ENCODE measurements at places on chromosomes 5 and 9.

DNA sequence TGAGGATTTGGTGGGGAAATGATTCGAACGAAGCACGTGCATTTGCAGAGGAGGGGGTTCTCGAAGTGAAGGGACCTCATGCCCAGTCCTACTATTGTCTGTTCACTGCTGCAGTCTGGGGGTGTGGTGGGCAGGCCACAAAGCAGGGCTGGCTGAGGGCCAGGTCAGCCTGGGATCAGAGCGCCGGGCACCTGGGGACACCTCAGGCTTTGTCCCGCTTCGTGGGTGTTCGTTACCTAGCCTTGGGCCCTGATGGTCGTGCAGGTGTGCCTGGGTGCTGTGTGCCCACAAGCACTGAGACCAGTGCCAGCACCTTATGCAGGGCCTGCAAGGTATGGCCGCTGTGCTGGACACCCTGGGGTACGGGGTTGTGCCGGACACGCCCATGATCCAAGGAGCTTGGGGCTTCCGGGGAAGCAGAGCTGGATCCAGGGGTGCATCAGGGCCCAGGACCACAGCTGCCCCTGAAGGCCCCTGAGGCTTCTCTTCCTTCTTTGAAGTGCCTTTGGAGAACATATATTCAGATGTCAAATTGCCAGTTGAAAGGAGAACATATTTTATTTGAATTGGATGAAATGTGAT lies 80.6 kb downstream of the COL5A1 start:
- no peak for DNase-seq

- no peak for DNase-seq
Measured at GRCh38 chr5:171462928-171463861, 43.7 kb downstream of the FGF18 start.

DNA sequence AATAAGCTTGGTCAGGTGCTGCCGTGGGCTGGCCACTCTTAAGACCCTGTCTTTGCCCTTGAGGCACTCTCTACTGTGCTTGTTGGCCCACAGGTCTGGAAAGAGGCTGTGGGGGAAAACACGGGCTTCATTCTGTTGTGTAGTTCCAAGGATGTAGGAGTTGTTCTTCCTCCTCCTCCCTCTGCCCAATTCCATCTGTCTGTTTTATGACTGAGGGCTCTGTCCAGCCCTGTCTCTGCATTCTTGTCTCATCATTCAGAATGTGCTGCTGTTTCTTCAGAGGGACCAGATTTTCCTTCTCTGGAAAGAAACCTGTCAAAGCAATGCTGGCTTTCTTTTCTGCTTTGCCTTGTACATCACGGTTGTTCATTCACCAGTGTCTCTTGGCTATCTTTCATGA lies 84.1 kb downstream of the MAP1B start:
- no peak for DNase-seq

GRCh38 chr9:97394881-97395280 lies 17.0 kb upstream of the TDRD7 start:
- DNase-seq: no peak

DNA sequence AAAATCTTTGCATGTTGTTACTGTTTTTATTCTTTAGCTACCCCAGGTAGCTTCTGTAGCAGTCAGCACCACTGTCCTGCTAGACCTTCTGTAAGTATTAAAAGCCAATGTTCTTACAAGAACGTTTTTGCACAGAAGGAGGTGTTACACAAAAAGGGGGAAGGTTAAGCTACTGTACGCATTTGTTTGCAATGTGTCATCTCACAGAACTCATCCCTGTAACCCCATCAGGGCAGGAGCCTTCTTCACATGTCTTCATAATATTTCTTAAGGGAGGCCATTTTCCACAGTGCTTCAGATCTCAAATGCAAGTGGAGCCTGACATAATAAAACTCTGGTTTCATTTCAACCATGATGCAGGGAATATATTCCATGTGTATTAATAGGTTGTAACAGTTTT lies 67.9 kb downstream of the OSMR start:
- DNase-seq: no peak

DNA sequence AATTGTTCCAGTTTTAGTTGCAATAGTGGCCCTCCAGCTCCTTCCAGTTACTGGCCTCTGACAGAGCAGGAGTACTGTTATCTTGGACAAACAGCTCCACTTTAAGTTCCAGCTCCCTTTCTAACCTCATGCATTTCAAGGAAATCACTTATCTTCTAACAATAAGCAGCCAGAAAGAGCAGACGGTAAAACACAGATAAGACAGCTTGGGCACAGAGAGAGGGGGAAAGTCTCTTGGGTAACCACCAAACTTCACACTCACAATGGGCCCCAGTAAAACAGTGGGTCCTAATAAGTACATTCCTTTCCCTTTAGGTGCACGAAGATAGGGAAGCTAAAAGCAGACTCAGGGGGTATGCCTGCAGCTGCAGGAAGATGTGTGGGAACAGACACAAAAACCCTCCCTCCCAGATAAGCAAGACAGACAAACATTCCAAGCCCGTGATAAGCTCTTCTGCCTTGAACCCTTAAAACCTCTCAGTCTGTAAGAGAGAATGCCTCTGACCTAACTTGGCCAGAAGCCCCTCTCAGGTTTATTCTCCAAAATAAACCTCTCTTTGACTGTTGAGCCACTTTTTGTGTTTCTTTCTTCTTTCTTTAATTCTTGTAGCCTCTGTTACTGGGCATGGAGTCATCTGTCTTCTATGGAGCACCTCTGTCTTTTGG lies 30.8 kb downstream of the OR1J1 start:
- no peak for DNase-seq

- DNase-seq: no peak
Measured at GRCh38 chr5:167463939-167464338, 827.5 kb upstream of the WWC1 start.

DNA sequence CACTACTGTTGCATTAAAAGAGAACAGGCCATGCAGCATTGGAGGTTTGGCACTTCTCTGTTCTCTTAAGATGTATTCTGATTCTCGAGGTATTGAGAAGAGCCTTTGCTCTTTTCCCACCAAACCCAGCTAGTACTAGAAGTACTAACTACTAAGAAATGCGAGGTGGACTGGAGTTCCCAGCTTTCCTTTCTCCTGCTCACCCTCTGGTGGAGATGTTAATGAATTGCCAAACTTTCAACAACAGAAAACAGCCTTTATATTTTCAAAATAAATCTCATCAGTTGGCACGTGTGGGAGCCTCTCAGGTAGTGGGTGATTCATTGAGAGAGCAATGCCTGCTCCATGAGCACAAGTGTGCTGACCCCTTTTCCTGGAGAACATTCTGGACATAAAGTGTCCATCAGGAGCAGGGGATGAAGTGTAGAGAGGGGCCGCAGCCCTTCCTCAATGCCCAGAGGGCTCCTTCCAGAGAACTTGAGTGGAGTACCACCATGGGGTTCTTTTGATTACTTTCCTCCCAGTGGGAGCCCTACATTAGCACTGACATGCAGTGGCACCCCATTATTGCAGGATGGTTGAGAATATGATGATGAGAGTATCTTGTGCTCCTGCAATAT lies 45.7 kb downstream of the TMEM174 start:
- no peak for DNase-seq

DNA sequence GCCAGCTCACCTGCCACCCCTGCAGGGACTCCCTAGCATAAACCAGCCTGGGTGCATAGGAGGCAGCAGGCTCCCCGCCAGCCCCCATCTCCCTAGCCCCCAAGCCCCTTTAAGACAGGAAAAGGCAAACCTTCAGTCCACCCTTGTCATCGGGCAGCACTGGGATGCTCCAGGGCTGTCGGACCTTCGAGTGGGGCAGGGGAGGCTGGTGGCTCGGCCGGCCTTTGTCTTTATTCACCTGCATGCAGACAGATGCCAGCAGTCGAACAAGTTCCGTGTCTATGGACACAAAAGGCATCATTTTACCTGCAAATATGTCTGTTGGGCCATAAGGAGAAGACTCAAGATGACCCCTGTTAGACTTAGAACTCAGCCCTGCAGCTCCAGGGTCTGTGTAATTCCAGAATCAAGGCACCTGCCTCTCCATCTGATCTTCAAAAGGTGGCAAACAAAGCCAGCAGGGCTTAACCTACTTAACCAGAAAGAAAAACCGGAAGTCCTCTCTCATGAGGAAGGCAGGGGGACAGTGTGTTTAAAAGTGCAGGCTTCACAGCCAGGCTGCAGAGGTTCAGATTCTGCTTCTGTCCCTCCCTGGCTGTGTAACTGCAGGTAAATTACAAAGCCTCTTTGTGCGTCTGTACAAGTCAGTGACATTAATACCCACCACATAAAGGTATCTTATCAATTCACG lies 16.2 kb downstream of the ANKS6 start:
- no peak for DNase-seq

DNA sequence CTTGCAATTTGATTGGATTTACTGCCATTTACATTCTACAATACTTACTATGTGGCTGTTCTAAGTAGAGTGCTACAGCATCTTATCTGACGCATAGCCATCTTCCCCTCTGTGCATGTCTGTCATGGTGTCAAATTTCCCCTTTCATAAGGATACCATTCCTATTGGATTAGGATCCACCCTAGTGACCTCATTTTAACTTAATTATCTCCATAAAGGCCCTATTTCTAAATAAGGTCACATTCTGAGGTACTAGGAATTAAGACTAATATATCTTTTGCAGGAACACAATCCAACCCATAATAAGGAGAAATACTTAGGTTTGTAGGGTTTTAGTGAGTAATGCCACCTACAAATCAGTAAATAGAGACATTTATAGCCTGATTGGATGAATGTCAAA lies 268.0 kb downstream of the ADAMTSL1 start:
- no peak for DNase-seq

- DNase-seq: no peak
Measured at GRCh38 chr5:98772415-98773213, 849 bp upstream of the RGMB start.

GRCh38 chr5:83711982-83712601 lies 8.6 kb downstream of the HAPLN1 start:
- DNase-seq: peak; percentile 79

- DNase-seq: no peak
Measured at GRCh38 chr5:87777877-87778276, 365.1 kb upstream of the CCNH start.

- no peak for DNase-seq
Measured at GRCh38 chr5:30142432-30142831, 1051.1 kb upstream of the CDH6 start.

DNA sequence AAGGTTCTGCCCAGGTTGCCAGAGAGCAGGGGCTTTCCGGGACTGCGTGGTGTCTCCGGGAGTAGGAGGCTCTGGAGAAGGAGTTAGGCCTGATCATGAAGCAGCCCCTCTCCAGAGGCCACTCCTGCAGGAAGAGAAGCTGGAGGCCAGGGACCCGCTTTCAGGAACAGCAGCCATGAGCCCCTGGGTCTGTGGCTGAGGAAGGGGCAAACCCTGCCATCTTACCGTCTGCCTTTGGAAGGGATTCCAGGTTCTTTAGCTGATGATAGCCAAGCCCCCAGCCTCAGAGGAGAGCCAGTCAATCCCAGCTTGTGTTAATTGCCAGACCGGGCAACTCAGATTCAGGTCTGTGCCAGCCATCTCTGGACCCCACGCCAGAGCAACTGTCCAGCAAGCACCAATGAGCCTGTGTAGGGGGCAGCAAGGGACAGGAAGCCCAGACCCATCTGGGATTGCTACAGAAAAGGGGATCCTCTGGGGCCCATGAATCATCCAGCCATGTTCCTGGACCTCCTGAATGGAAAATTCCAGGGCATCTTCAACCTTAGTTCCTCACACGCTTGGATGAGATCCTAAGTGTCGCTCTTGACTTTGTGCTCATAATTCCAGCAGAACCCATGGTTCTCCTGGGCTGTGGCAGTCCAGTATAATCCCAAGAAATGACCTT lies 42.7 kb upstream of the MVB12B start:
- DNase-seq: no peak

DNA sequence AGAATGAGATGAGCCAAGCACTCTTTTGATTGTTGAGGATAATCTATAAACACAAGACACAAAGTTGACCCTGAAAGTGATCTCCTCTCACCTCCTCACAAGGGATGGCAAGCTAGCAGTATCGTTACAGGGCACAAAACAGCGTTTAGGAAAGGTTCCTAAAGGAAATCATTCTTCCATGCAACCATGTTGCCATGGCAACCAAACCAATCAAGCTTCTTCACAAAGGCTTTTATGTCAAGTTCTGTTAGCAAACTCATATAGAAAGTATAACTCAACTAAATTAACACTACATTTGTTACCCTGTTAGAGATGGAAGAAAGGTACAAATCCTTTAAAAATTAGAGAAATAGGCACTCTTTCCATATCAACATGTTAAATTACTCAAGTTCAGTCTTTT lies 1016.8 kb upstream of the DMAC1 start:
- DNase-seq: no peak

- DNase-seq: no peak
Measured at GRCh38 chr9:73515216-73515615, 363.6 kb downstream of the ANXA1 start.

GRCh38 chr9:116987721-116988485 lies 300.8 kb downstream of the TRIM32 start:
- DNase-seq: peak; percentile 22

DNA sequence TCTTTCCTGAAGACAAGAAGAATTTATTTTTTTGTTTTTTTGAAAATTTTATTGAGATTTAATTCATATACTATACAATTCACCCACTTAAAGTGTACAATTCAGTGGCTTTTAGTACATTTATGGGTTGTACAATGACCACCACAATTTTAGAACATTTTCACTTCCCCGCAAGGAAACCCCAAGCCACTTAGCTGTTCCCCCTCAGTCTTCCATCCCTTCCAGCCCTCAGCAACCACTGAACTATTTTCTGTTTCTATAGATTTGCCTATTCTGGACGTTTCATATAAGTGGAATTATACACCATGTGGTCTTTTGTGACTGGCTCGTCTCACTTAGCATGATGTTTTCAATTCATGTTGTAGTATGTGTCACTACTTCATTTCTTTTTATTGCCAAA lies 28.0 kb downstream of the DNAI1 start:
- no peak for DNase-seq

DNA sequence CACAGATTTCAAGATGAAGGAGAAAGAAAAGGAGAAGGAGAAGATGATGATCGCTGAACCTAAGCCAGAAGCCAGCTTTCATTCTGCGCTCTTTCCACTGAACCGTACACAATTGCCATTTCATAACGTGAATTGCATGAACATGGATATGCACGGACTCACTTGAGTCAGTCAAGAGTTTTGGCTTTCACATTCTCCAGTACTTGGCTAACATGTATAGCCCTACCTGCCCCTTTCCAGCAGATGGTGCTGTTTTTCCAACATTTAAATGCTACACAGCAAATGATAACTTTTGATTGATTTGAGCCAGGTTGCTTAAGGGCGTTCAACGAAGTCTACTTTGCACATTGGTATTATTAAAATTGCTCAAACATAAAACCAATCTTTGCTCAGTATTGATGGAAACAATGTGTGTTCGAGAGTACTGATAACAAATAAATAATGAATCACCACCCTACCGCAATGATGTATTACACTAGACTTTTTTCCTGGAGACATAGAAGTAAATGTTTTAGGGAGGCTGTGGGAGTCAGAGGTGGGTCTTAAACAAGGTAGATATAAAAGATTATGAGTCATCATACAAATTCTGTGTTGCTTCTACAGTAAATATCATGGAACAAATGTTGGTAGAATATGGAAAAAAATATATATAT lies 196.4 kb downstream of the TRPM3 start:
- DNase-seq: peak; percentile 26

Data from inflammatory macrophage treated with lipopolysaccharide for 1 hour (primary cell).